ENCODE measurements at places on chromosomes 6 and 20.

GRCh38 chr6:5083813-5084359 lies 1.3 kb upstream of the PPP1R3G start:
- DNase-seq, result no peak

GRCh38 chr6:151548201-151548600 lies 54.4 kb downstream of the CCDC170 start:
- no peak for DNase-seq

DNA sequence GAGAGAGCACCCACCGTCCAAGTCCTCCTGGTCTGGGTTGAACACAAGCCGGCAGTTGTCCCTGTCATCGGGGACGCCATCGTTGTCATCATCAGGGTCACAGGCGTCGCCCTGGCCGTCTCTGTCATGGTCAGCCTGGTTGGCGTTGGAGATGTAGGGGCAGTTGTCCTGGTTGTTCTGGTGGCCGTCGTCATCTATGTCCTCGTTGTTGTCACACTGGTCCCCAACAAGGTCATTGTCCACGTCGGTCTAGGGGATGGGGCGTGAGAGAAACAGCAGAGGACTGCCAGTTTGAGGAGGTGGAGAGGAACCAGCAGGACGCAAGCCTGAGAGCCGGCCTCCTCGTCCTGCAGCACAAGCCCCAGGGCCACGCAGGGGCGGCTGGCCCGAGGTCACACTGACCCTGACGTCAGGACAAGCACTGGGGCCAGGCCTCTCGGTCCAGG lies 28.5 kb downstream of the THBS2 start:
- no peak for DNase-seq

DNA sequence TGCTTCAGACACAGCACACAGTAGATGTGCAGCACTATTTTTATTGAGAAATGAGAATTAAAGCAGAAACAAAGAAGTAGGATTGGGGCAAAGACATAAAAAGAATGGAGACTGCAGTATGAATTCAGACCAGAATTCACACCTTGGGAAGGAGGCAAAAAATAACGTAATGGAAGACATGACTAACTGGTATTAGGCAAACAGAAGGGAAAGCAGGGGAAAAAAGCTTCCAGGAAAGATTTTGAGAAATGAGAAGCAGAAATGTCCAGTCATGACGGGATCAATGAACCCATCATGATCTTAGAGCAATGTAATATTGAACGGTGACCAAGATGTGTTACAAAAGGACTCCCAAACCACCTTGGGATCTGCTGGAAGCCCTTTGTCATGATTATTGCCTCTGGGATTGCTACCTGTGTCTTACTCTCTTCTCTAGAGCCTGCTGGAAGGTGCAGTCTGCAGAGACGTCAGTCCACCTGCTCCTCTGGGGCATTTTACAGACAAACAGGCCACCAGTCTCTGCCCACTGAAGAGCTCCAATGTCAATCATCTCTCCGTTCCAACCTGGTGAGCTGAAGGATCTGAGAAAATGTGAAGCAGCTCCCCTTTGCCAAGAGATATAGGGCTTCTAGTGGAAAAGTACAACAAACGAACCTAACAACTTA lies 8.7 kb downstream of the NUDT3 start:
- no peak for DNase-seq

GRCh38 chr6:2697291-2697690 lies 53.4 kb downstream of the MYLK4 start:
- no peak for DNase-seq

- DNase-seq, result no peak
Measured at GRCh38 chr6:125906158-125906998, 50.2 kb upstream of the HINT3 start.

DNA sequence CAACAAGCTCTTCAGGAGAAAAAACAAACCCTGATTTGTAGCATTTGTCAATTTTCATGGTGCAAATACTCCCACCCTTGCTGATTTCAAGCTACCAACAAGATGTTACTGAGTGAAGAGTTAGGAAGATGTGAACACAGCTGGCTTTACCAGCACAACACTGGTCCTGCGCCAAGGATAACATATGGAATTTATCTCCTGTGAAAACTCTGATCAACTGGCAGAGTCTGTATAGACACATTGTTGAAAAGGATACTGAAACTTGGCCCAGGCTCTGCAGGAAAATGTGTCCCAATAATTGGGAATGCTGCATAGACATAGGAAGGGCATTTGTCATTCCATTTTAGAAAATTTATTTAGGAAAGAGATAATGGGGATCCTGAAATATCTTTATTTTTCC lies 29.0 kb downstream of the OTOR start:
- DNase-seq, result no peak
